Stimulated activated CD8-positive, alpha-beta memory T cell treated with anti-CD3 and anti-CD28 coated beads, Interleukin-7, amount 100 ng/mL, for 24 hours (primary cell): ENCODE measurements at places on chromosomes 3 and 15.

DNA sequence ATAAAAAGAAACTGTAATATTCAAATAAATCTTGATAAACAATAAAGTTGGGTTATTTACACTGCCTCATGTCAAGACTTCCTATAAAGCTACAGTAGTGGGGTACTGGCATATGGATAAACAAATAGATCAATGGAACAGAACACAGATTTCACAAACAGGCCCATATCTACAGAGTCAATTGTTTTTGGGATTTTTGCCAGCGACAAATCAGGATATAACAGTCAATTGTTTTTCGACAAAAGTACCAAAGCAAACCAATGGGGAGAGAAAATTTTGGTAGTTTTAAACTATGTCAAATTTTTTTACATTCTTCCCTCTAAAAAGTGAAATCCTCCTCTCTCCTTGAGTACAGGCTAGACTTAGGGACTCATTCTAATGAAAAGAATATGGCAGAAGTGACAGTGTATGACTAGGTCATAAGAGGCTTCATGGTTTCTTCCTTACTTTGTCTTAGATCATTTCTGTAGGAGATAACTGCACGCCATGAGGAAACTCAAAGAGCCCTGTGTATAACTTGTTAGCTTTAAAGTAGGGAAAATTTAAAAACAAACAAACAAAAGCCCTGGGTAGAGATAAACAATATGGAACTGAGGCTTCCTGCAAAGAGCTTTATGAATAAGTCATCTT lies 16.9 kb downstream of the IP6K1 start:
- no peak for DNase-seq

DNA sequence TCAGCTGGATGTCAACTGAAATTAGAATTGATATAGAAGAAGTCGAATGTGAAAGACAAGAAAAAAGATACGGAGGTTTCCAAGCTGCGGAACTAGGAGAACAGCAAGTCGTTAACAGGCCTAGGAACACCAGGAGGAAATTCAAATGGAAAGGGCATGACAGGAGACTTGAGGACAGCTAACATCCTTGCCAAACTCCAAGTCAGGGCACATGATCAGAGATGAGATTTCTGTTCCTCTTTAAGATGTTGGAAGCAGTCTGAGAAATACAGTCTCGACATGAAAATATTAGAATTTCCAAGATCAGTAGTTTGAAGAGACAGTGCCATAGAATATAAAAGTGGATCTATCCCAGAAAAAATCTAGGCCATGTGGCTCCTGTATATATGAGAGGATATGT lies 5.0 kb downstream of the MYO5A start:
- no peak for DNase-seq

GRCh38 chr3:109275702-109276293 lies 40.5 kb downstream of the DPPA2 start:
- DNase-seq = no peak

DNA sequence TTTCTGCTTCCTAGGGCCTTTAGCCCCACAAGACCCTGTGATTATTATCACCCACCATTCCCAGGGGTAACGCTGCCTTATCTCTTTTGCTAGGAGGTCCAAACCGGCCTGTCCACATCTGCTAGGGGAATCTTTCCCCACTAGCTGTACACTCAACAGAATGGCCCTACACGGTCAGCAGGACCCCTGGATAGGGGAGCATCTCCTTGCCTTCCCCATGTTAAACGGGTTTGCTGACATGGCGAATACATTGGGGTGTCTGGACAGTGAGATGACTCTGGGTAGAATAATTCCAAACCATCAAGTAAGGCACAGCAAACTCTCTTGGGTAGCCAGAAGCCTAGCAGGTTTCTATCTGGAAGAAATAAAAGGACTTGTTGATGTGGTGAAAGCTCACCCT lies 702 bp downstream of the TRAIP start:
- DNase-seq = no peak

DNA sequence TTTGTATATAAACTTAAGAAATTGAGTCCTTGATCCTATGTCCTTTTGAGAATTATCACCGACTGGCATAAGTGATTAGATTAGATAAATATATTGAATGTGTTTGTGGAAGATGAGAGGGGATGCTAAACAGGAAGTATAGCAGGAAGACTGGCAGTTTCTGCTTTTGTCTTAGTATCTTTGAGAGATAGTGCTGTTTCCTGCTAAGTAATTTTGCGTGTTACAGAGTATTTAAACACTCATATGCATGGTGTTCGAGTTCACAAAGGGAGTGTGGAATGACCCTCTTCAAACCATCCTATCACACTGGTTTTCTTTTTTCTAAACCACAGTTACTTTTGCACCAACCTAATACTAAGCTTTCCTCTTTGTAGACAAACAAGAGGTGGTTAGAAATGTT lies 106.0 kb downstream of the KLHL25 start:
- no peak for DNase-seq

- no peak for DNase-seq
Measured at GRCh38 chr15:70098461-70099166, 897 bp upstream of the TLE3 start.

GRCh38 chr3:46845397-46845859 lies 17.8 kb downstream of the MYL3 start:
- no peak for DNase-seq

DNA sequence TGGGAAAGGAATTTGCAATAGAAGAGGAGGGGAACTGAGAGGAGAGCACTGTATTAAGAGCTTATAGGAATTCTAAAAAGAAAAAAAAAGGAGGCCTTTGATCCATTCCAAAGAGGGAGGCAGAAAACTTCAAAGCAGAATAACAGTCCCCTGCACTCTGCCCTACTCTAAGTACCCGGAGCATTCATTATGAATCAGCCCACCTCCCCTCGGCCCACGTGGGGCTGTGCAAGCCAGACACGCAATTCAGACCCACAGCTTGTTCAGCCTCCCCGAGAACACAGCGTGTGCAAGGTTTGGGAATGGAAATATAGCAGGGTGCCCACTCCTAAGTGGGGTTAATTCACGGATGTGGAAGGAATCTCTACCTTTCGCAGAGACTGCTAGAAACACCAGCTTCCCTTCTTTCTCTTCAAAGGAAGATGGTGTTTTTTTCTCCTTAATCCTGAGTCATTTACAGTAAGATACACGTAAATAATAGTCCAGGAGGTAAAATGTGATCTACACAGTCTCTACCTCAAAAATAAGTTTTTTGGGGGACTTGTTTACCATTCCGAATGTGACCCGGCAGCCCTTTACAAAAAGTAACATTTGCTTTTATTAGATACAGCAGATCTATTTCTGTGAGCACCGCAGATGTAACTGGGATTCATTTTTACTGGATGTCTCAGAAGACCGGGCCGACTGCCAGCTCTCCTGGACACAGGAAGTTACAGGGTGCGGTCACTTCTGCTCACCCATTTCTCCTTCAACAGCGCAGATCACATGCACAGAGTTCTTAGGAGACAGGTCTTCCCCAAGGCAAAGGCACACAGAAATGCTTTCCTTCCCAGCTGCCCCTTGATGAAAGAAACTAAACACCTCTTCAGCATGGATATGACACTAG lies 768.5 kb upstream of the CFAP20DC start:
- DNase-seq = no peak
